ENCODE measurements at places on chromosomes 4 and X.

DNA sequence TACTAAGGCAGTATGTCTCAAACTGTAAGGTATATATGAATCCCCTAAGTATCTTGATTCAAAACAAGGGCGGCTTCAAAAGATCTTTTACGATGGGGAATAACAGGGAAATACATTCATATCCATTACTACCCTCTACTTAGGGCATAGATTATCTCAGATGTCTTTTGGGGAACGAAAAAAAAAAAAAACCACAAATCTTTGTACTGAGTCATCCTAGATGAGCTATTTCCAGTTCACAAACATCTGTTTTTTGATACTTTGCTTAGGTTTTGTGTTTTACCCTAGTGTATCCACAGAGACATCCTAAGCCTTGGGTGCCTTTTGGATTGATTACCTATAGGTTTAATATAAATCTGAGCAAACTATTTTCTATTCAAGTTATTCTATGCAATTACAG, 457.2 kb downstream of the NLGN4X start:
- DNase-seq, result no peak

DNA sequence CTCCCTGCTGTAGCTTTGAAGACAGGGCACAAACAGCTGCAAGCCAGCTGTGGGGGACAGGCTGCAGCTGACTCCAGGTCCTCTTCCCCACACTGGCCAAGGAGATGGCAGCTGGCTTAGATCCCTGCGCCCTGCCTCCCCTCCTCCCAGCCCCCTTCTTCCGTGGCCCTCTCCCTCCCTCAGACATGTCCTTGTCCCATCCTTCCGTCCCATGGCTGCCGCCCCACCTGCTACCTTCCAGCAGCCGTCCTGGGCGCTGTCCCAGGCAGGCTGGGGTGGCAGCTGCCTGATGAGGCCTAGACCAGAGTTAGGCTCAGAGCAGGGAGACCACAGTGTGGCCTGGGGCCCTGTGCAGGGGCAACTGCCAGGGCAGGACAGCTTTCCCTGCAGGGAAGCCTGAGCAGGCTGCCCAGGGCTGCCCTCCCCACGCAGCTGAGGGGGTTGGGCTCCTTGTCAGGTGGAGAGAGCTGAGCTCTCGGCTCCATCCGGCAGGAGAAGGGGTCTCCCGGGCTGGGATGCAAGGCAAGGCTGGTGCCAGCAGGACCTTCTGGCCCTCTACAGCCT, 3.3 kb upstream of the BGN start:
- DNase-seq, result no peak

GRCh38 chr4:24121395-24122175, 231.7 kb upstream of the PPARGC1A start:
- DNase-seq, result no peak

GRCh38 chr4:14961292-14961691, 41.0 kb upstream of the CPEB2 start:
- DNase-seq, result no peak

DNA sequence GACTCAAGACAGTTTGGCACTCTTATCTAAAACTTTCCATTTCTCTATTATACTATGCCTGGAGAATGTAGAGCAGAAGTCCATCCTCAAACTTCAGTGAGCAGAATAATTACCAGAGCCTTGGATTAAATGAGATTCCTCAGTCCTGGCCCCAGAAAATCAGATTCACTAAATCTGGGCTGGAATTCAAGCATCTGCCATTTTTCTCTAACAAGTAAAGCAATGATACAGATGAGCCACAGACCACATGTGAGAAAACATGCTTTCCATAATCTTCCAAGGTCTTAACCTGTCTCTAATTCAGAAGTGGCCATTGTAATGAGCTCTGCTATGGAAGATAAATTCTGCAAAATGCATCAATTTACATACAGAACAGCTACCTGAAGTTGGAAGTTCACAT, 25.4 kb downstream of the SOWAHB start:
- no peak for DNase-seq

DNA sequence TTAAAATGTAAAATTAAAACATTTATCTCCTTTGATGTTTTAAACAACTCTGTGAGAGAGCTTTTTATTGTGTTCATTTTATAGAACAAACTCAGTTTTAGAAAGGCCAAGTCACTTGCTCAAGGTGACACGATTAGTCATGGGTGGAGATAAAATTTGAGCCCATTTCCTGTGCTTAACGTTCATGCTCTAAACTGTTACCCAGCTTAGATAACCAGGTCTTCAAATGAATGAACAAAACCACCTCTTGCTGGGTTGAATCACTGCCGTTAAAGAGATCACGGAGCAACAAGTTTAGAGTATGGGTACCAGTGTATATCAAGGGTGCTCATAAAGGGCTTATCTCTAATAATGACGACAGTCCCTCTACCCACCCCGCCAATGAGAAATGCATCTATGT, 10.2 kb upstream of the CASK start:
- peak; percentile 55 for DNase-seq

- DNase-seq, result no peak
Measured at GRCh38 chrX:3165808-3166207, 124.5 kb downstream of the ARSF start.

DNA sequence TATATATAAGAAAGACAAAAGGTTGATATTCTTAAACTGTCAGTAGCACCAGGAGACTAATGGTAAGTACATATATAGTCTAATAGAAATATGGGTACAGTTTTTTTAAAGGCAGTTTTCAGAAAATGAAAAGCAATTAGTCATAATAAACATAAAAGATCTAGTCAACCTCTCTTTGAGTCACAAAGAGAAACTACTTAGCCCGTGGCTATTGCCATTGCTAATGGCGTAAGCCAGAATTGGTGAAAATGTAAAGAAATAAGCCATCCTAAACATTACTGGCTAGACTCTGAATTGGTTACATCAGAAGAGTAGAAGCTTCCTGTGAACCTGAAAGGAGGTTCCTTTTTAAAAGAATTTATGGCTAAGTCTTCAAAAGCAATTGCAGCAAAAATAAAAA, 668.7 kb upstream of the CPEB2 start:
- no peak for DNase-seq

DNA sequence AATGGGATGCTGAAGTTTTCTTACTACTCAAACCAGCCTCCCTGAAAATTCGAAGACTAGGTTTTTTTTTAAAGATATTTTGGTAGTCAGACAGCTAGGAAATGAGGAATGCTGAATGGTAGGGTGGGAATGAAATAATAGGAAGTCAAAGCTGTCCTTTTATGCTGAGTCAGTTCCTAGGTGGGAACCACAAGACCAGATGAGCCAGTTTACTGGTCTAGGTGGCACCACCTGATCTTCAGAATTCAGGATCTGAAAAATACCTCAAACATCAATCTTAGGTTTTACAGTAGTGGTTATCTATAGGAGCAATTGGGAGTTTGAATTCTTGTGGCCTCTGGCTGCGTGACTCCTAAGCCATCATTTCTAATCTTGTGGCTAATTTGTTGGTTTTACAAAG, 183.1 kb upstream of the GALNT7 start:
- DNase-seq, result no peak

GRCh38 chrX:73850124-73851013, 287.4 kb downstream of the CHIC1 start:
- DNase-seq, result peak; percentile 29

- no peak for DNase-seq
Measured at GRCh38 chr4:140078366-140078765, 75.6 kb downstream of the MAML3 start.

DNA sequence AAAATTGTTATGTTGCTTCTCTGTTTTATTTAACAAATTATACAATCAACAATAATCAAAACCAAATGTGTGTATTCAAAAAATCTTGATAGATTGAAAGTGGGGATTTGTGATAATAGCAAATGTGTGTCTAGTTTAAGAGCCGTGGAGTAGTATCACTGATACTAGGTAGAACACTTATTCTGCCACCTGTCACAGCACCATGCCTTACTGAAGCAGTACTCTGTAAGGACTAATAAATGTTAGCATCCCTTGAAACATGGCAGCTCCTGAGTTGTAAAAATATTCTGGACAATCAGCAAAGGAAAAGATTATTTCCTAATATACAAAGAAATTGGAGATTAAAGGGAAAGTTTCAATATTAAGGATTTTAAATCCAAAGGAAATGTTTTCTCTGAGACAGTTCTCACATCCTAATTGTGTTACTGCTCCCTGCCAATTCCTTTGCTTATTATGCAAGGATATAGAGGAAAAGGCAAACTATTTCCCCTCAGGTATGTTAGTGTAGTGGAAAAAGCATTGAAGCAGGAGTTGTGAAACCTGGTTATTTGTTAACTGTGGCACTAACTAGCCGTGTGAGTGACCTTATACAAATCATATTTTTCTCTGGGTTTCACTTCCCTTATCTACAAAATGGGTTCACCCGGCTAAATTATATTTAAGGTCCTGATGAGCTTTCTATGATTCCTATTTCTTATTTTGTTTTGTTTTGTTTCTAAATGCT, 303.1 kb downstream of the ARHGAP24 start:
- DNase-seq, result no peak

DNA sequence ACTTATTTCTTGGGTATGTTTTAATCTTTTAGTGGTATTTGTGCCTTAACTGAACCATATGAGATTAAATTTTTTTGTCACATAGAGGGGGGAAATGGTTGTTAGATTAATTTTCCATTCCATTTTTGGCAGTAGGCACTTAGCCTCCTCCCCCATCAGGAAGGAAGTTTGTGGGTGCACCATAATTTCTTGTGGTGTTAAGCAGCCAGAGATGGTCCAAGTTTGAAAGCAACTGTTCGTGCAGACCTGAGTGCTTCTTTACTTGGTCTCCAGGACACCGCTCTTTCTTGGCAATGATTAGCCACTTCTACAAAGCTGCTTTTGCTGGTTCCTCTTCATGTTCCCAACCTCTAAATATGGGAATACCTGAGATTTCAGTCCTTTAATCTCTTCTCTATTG, 92.7 kb upstream of the RPL34 start:
- peak; percentile 36 for DNase-seq

DNA sequence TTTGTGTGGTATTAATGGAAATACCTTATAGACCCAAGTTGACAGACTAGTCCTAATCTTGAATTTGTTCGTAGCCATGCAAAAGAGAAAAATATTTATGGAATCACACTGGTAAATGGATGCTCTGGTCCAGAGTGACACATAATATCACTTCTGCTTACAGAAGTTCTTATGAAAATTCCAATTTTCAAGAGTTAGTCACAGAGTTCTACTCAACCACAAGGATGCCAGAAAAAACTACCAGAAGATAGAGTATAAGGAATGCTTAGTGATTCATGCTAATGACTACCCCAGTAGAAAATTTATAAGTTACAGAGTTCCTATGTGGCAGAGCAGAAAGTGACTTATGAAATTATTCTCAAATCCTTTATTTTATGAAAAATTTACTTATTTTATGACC, 1384.8 kb downstream of the FAM133A start:
- no peak for DNase-seq

DNA sequence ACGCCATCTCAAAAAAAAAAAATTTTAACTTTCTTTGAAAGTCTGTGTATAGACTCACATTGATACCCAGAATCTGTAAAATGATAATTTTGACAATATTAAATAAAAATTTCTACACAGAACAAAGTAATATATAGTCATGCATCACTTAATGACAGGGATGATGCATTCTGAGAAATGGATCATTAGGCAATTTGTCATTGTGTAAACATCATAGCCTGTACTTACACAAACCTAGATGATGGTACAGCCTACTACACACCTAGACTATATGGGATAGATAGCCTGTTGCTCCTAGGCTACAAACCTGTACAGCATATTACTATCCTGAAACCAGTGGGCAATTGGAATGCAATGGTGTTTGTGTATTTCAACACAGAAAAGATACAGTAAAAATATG, 107.7 kb downstream of the BLTP1 start:
- no peak for DNase-seq

DNA sequence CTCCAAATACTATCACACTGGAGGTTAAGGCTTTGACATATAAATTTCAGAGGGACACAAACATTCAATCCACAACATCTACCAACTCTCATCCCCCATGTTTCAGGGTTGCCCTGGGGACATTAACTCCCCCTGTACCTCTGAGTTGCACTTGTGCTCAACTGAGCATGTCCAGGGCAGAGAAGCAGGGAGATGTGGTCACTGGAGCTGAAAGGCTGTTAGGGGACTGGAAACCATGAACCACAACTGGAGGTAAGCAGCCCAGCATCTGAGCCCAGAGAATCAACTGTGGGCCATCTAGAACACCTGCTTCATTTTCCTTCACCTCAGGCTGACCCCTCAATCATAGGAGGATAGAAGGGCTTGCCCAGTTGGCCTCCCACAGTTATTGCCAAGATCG, 641.1 kb downstream of the MID1IP1 start:
- DNase-seq, result no peak

- DNase-seq, result no peak
Measured at GRCh38 chrX:109987884-109988283, 15.0 kb upstream of the TMEM164 start.

- DNase-seq, result peak; percentile 43
Measured at GRCh38 chrX:147912093-147912801, 528 bp downstream of the FMR1 start.

GRCh38 chr4:150867148-150867547, 147.9 kb downstream of the LRBA start:
- peak; percentile 82 for DNase-seq

GRCh38 chr4:139978692-139979091, 175.3 kb downstream of the MAML3 start:
- peak; percentile 71 for DNase-seq

- DNase-seq, result no peak
Measured at GRCh38 chr4:83850435-83850834, 314.5 kb downstream of the GPAT3 start.

GRCh38 chr4:138542191-138542776, 300.1 kb upstream of the SLC7A11 start:
- DNase-seq, result no peak

DNA sequence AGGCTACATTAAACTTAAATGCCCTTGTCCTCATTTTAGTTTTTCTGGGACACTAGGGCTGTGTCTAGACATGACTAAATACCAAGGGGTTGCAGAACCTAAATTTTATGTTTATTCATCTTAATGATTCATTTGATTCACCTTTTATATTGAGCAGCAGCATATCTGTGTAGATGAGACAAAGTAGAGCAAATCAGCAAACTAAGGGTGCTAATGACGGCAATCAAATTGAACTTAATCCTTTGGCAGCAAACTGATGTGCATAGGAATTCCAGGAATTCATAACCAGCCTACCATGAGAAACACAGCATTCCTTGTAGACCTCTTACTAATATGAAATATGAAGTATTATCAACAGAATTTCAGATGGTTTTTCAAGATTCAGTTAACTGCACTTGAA, 25.1 kb downstream of the EPHA5 start:
- DNase-seq, result no peak

- no peak for DNase-seq
Measured at GRCh38 chrX:49710744-49711319, 15.0 kb upstream of the PAGE1 start.

DNA sequence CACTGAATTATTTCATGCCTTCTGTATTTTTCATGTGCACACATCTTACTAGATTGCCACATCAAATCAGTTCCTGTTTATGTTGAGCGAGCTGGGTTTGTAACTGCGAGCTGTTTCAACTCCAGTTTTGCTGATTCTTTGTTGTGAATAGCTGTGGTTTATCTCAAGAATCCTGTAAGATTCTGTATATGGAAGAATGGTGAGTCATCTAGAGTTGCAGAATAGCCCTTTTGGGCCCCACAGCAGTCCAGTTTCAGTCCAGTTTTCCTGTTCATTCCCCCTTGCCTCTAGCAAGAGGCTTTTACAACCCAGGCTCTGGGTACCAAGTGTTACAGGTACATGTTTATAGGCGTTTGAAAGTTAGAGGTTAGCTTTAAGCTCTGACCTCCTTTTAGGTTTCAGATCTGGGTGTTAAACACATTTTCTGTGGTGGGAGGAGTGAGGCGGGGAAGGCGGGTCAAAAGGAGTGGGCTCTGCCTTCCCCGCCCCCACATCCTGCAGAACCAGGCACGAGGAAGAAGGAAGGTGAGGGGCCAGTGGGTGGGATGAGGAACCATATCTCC, 32.7 kb downstream of the TBC1D14 start:
- peak; percentile 77 for DNase-seq

- no peak for DNase-seq
Measured at GRCh38 chr4:75036046-75036830, 103.3 kb downstream of the PARM1 start.
